ENCODE measurements at places on chromosomes 16 and 17.
A peak's percentile ranks its signal among the peaks of the same experiment; 100 is the strongest.

DNA sequence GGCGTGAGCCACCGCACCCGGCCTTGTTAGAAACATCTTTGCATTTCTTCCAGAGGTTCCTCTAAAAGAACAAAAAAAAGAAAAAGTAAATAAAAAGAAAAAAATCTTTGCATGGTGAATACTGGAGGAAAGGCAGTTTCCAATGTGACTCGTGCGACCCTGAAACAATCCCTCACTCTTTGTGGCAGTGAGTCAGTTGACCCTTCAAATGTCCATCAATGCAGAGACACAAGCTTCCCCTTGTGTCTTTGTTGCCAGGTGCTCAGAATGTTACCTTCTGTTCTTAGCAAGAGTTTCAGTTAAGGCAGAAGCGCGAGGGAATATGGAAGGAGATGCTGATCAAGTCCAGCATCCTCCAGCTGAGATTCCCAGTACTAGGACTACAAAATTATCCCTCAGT, 16.4 kb downstream of the CACNG4 start:
- DNase-seq = no peak

GRCh38 chr17:82323514-82324234, 6.3 kb upstream of the CD7 start:
- no peak for DNase-seq

- DNase-seq = peak; percentile 78
Measured at GRCh38 chr16:89322321-89323119, 105.0 kb downstream of the ZNF778 start.

- no peak for DNase-seq
Measured at GRCh38 chr16:89593841-89594240, 18.3 kb downstream of the CPNE7 start.

DNA sequence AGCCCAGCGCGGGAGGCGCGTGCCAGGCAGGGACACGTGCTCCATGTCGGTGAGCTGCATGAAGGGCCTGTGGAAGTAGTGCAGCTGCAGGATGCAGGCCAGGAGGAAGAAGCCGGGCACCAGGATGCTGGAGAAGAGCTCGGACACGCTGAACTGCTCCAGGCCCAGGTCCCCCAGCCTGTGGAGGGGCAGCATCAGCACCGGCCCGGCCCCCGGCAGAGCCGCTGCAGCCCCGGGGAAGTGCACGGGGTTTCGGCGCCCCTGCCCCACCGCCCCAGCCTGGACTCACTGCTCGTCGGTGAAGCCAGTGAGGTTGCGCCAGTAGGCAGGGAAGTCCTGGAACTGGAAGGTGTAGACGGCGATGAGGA, 28.0 kb downstream of the CTU2 start:
- no peak for DNase-seq

GRCh38 chr17:50055426-50056216, at the start of gene ITGA3:
ITGA3 (plus strand) TSS chr17:50056110; CDS start chr17:50056440, 330 bp downstream.
- DNase-seq = peak; percentile 87

DNA sequence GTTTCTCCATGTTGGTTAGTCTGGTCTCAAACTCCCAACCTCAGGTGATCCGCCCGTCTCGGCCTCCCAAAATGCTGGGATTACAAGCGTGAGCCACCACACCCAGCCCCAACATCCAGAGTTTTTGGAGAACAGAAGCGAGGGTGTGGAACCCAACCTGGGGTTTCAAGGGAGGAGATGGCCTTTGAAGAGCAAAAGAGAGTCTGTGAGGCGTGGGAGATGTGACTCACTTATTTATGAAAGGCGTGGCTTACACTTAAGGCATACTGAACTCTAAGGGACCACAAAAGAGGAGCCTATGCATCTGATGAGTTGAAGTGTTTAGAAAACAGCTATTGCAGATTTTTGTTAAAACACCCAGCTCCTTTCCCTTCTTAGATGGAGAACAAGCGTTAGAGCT, 18.9 kb downstream of the ARSG start:
- no peak for DNase-seq

DNA sequence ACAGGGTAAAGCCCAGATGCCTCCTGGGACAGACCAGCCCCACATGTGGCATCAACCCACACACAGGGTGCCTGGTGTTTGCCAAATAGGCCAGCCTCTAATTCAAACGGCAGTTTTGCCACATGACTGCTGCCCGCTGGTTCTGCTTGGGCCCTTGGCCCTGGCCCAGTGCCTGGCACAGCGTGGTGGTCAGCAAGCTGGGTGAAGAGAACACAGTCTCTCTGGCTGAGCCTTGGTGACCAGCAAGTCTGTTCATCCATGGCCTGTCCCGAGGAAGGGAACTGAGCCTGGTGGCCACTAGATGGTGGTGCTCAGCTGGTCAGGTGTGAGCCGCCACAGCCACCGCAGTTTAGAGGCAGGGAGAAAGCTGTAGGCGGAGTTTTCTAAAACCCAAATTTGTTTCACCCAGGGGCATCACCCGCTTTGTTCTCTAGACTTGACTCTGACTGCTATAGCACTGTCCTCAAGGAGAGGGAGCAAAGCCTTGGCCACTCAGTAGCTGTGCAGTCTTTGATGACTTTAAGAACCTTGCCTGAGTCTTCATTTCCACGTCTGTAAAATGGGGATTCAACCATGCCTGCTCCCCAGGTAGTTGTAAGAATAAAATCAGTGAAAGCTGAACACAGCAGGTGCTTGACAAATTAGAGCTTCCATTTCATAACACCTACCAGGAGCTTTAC, 4.7 kb upstream of the GFAP start:
- DNase-seq = peak; percentile 91

- no peak for DNase-seq
Measured at GRCh38 chr16:4866586-4866985, 19.3 kb downstream of the UBN1 start.

GRCh38 chr17:72571813-72572396, 451.1 kb downstream of the SOX9 start:
- no peak for DNase-seq

DNA sequence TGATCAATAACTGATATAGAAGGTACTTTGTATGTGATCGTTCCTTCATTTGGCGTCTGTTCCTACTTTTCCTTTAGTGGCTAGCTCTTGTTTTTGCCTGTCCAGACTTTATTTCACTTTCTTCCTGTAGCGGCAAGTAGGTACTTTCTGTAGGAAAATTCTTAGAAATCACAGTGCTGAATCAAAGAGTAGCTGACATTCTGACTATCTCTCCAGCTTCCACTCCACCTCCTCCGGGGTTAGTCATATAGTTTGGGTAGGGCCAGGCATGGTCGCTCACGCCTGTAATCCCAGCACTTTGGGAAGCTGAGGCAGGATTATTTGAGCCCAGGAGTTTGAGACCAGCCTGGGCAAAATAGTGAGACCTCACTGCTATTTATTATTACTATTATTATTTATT, 29.9 kb upstream of the PAFAH1B1 start:
- DNase-seq = no peak

GRCh38 chr17:73921306-73921705, 277.1 kb upstream of the SDK2 start:
- DNase-seq = no peak

DNA sequence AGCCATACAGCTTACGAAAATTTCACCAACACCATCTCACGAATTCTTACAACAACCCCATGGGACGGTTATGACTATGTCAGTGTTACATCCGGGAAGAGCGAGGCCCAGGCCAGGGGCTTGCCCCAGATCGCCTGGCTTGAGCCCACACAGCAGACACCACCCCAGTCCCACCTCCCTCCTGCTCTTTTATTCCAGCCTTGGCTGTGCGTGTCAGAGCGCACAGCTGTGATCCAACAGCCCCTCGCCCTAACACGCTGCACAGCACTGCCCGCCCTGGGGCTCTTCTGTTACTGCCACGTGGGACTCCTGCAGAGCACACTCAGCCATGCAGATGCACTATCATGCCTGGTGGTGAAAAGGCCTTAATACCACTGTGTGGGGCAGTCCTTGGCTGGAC, 127.9 kb downstream of the ENGASE start:
- no peak for DNase-seq

GRCh38 chr16:11389631-11390565, 44.6 kb downstream of the RMI2 start:
- DNase-seq = no peak

GRCh38 chr17:47119746-47120520, 69.2 kb downstream of the CDC27 start:
- no peak for DNase-seq

GRCh38 chr17:72691586-72691985, 400.9 kb downstream of the SLC39A11 start:
- DNase-seq = no peak

- no peak for DNase-seq
Measured at GRCh38 chr17:18933102-18934058, 18.6 kb upstream of the SLC5A10 start.

DNA sequence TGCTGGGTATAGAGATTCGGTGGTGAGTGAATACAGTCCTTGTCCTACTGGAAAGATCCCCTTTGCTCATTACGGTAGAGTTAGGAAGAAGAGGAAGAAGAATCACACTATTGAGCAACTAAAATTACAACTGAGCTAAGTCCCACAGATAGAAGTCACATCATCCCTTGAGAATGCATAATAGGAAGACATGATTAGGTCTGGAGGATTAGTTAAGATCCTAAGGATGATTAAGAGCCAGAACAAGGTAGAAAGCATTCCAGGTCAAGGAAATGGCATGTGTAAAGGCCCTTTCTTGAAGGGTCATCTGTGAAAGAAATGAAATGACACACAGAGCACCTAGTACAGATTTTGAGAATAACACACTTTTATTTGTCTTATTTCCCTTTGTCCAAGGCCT, 503.5 kb downstream of the HAPSTR1 start:
- no peak for DNase-seq

GRCh38 chr16:55426865-55427484, 52.0 kb upstream of the MMP2 start:
- no peak for DNase-seq

GRCh38 chr17:46182961-46183360, 10.3 kb downstream of the KANSL1 start:
- no peak for DNase-seq

DNA sequence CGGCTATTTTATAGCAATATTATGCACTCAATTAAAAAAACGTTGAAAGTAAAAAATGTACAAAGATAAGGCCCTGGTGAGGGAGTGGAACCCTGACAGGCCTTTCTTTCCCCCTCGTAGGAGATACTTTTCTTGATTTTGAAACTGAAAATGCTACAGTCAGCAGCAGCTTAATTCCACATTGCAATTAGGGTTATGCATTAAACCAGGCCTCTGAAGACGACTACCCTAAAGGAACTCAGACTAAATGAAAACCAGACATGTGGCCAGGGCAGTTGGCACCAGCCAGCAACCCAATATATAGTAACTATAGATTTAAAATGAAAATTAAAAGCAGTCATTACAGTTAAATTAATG, 463.2 kb upstream of the MAF start:
- no peak for DNase-seq

DNA sequence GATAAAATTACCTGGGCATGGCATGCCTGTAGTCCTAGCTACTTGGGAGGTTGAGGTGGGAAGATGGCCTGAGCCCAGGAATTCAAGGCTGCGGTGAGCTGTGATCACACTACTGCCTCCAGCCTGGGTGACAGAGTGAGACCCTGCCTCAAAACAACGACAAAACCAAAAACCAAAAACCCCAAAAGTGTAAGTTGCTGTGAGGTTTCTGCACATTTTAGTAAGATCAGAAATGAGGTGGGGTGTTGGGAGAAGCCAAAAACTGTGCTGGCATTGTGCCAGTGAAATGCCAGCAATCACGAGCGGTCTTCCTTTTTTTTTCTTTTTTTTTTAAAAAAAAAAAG, 114.6 kb downstream of the PITPNC1 start:
- no peak for DNase-seq

GRCh38 chr17:32976131-32976530, 15.5 kb upstream of the SPACA3 start:
- DNase-seq = no peak

DNA sequence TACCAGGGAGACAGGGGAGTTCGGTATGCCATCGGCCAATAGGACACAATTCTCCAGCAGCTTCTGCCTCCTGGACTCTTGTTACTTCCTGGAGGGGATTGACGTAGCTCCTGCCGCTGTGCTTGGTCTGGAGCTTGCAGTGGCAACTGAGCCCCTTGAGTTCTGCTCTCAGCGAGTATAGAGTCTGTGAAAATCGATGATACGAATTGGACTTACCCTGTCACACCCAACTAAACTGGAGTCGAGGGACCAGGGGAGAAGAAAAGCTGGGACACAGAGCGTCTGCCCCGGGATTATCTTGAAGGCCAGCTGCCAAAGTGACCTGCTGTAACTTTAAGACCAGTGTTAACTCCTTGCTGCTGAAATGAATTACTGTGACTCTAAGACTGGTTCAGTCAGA, 22.2 kb downstream of the SEC14L1 start:
- peak; percentile 65 for DNase-seq

- DNase-seq = peak; percentile 95
Measured at GRCh38 chr17:68981288-68981687, 26.1 kb upstream of the ABCA8 start.

DNA sequence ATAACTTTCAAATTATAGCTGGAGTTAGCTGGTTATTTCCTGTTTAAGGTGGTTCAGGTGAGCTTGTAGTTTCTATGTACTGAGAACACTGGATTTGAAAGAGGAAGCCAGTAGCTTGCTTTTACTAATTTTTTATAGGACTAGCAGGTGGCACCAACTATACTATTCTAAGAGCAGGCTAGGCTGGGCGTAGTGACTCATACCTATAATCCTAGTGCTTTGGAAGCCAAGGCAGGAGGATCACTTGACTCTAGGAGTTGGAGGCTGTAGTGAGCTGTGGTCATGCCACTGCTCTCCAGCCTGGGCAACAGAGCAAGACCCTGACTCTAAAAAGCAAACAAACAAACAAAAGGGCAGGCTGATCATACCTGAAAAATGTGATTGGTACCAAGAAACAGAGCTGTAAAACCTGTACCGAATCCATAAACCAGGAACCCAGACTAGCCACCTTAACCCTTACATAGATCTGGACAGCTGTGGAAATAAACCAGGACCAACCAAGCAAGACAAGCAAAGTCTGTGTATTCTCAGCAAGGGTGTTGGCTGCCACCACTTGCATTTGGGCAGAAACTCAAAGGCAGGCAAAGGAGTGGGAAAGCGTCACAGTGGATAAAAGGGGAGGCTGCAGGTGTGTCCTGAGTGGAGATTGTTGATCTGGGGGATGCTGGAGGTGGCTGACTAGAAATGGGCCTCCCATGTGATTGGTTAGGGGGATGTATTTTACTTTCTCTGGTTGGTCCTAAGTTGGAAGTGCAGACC, 36.3 kb downstream of the SLC47A1 start:
- no peak for DNase-seq

- peak; percentile 66 for DNase-seq
Measured at GRCh38 chr17:41492351-41492750, 2.6 kb upstream of the KRT36 start.

GRCh38 chr17:72219137-72219823, 98.5 kb downstream of the SOX9 start:
- DNase-seq = no peak

Measured in dermis blood vessel endothelial cell (primary cell).